Stimulated activated CD8-positive, alpha-beta memory T cell treated with anti-CD3 and anti-CD28 coated beads, Interleukin-15, amount 100 ng/mL, for 48 hours (primary cell): ENCODE measurements at places on chromosomes 3 and 15.

DNA sequence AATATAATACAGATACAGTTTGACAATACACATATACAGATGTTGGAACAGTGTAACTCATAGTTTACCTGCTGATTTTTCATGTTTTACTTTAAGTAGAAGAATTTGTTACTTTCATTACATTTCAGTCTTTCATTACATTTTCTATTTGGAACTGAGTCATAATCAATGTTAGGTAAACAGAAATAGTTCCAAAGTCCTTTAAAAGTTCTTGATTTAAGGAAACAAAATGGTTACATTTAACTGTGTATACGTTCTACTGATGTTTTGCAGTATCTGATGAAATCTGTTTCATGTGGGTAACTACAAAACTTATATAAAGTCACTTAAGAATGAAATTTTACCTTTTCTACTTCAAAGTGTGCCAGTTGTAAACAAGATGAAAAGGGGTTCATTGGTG, 721.2 kb downstream of the NAALADL2 start:
- DNase-seq, result no peak

DNA sequence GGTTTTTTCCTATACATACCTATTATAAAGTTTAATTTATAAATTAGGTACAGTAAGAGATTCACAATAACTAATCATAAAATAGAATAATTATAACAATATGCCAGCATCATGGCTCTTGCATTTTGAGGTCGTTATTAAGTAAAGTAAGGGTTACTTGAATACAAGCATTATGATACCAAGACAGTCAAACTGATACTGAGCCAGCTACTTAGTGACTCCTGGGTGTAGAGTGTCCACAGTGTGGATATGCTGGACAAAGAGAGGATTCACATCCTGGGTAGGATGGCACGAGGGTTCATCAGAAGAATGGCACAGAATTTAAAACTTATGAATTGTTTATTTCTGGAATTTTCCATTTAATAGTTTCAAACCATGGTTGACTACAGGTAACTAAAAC, 157.2 kb upstream of the IL12A start:
- DNase-seq, result no peak

DNA sequence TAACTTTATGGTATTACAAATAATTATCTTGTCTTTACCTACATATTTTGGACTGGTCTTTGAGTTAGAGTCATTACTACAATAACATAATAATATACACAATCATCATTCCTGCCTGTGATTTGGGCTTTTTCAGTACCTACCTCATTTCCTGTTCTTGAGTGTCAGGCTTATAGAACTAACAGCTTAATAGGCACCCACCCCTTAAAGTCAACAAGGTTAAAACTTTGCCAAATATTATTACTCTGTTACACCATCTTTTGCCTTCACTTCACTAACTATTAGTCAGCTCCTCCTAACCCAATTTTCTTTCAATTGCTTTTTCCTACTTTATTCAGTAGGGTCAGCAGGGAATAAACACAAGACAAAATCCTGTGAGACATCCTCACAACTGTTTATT, 488.7 kb upstream of the AGTR1 start:
- DNase-seq, result no peak

- DNase-seq, result no peak
Measured at GRCh38 chr3:105719791-105720190, 149.0 kb downstream of the CBLB start.

DNA sequence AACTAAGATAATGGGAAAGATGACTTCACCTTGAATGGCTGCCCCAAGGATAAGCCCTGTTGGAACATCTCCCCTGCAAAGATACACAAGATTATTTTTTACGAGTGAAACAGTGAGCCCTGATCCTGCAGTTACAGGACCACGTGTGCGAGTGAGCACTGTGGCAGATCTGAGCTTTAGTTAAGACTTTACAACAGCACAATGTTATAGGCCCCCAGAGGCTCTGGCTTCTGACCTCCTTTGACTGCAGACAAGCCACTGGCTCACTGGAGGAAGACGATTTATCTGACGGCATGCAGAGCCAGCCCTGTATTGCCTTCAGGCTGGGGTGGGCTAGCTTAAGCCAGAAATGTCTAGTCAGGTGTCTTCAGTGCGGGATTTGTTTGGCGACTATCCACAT, 174.4 kb downstream of the ARRDC4 start:
- no peak for DNase-seq

DNA sequence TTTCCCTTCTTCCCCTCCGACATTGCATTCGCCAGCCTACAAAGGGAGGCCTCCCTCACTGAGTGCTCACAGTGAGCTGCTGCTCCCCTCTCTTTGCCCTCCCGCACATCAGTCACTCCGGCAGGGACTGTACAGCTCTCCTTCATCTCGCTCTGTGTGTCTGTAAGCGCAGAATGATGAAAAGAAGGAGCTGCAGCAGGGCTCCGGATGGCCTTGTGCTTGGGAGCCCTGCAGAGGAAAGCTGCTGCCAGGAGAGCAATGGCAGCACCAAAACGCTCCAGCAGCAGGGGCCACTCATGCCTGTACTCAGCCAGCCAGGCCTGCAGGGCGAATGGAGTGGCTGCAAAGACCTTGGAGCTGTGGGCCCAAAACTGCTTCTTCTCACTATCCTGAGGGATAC, 107.0 kb upstream of the NSMCE3 start:
- no peak for DNase-seq

DNA sequence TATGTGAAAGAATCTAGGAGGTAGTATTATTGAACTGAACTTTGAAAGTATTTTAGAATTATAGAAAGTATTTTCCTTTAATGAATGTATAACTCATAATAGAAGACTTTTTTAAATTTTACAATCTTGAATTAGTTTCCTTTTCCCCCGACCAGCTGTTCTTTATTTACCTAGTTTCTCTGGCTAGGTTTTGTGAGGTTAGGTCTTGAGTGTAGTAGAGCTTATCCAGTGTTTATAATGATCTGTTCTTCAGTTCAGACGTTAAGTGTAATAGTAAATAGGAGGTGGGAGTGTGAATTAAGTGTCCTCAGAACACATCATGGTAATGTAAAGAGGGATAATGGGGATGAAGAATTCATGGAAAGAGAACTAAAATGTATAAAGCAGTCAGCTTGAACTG, 93.8 kb downstream of the MYRIP start:
- no peak for DNase-seq

- no peak for DNase-seq
Measured at GRCh38 chr15:20344601-20345400, 196.8 kb downstream of the GOLGA6L6 start.

DNA sequence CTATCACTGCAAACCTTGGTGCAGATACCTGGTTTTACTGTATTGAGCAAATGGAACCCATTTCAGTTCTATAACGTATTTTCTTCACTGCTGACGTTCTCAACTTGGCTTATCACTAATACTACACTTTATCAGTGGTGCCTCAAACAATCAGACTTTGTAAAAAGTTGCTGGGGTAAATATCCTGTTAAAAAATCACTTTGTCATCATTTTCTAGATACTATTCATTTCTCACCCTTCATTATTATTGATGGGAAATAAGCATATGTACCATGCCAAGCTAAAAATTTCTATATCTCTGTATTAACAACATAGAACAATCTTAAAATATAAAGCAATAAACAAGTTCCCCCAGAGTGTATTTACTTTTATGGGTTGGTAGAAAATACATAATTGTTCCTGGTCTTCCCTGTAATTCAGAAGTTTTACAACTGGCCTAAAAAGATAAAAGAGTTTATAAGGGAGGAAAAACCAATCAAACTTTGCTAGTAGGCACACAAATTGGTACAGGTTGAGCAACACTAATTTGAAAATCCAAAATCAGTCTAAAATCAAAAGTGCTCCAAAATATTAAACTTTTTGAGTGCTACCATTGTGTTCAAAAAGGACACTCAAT, 33.2 kb downstream of the CIP2A start:
- DNase-seq, result no peak

DNA sequence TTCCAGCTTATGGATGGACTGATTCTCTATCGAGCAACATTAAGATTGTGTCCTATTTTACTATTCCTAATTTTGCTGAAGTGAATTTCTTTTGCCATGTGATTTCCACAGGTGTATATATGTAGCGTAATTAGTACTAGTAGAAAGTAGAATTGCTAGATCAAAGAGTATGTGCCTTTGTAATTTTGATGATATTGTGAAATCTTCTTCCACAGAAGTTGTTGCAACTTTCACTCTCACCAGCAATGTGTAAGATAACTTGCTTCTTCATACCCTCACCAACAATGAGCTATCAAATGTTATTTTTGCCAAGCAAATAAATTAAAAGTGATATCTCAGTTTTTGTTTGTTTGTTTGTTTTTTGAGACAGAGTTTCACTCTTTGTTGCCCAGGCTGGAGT, 5.4 kb downstream of the PGBD4 start:
- no peak for DNase-seq

DNA sequence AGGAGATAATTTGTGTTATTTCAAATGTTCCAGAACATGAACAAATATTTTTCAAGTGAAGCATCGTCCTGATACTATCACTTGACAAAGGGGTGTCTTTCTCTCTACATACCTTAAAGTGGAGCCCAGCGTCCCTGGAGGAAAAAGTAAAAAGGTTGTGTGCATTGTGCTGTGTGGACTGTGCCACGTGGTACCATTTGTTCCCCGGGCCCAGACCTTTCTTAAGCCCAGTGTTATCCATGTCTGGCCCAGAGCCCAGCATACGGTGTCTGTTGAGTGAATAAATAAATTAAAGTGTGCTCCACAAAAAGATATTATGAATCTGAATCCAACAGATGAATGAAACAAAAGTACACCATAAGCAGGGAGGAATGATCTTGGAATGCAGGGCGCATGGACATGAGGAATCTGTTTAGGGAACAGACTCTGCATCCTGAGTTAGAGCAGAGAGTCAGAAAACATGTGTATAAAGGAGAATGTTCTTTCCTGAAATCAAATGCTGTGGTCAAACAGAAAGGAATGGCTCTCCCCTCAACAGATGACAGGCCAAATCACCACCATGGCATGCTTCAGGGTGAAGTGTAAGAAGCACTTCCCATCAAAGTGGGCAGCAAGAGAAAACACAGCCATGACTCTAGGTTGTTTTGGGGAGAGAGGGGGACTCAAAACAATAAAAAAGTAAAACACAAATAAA, 8.1 kb upstream of the PRSS50 start:
- DNase-seq, result no peak

DNA sequence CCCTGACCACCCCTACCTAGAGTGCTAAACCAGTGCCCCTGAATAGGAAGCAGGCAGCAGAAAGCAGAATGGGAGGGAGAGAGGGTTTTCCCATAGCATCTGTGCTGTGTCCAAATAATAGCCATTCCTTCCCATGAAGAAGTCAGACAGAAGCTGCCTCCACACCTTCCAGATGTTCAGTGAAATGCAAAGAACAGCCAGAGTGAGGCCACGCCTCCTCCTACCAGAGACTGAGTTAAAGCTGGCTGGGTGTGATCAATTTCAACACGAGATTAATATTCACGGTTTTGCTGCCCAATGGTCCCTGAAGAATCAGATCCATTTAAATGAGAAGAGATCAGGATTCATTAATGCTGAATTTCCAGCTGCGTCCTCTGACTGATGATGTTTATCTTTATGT, 111.8 kb downstream of the SRGAP3 start:
- DNase-seq, result no peak
